ENCODE measurements at places on chromosomes 12 and 14.

DNA sequence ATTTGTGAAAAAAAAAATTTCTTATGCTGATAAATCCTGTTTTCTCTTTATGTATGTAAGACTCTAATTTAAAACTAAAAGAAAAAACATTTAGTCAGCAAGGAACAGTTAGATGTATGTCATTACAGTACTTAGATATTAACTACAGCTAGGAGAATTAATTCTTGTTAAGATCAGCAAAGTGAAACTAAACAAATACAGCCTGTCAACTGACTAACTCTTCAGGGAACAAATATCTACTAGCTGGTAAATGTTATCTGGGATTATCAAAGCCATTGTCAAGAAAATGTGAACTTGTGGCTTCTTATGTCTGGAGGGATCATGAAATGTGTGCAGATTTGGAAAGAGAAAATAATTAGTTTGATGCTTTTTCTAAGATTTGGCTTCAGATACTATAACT is 27.5 kb downstream of the MGAT4C start:
- peak; percentile 11 for DNase-seq

DNA sequence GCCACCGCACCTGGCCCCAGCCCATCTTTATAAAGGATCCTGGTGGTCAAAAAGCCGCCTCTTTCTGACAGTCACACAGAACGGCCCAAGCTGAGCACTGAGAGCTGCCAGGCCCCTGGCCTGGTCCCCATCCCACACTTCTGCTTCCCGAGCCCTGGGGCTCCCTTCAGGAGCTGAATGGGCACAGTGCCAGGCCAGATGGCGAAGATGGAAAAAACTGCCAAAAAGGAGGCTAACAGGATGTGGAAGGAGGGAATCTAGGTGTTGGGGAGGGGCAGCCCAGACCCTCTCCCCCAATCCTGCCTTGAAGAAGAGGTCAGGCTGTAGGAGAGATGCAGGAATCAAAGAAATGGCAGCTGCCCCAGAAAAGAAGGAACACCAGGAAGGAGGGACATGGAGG is 5.0 kb downstream of the LPAR5 start:
- DNase-seq = no peak

DNA sequence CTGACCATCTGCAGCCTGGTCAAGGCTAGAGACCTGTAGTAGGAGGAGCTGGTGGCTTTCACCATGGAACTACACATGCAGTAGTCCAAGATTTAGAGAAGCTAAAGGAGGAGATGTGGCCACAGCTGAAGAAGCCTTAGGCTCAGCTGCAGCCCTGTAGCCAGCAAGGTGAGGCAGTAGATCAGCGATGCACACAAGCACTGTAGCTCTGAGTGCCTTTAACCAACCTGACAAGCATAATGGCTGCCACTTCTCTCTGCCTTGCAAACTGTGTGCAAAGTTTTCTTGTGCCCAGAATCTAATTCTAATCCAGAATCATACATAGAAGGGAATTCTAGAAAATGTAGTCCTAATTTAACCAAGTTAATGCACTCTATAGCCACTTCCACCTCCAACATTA is 159.0 kb upstream of the ARID2 start:
- no peak for DNase-seq

DNA sequence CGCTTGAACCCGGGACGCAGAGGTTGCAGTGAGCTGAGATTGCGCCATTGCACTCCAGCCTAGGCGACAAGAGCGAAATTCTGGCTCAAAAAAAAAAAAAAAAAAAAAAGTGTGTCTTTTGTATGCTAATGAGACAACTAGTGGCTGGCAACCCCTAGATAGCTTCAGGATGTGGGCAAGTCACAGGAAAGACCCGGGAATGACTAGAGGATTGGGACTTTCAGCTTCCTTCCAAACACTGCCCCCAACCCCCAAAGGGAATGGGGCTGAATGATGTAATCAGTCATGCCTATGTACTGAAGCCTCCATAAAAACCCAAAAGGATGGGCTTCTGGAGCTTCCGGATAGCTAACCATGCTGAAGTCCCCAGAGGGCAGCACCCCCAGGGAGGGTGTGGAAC is 28.6 kb downstream of the USP44 start:
- DNase-seq = no peak

- peak; percentile 50 for DNase-seq
Measured at GRCh38 chr14:37580146-37580545, 14.9 kb downstream of the FOXA1 start.

DNA sequence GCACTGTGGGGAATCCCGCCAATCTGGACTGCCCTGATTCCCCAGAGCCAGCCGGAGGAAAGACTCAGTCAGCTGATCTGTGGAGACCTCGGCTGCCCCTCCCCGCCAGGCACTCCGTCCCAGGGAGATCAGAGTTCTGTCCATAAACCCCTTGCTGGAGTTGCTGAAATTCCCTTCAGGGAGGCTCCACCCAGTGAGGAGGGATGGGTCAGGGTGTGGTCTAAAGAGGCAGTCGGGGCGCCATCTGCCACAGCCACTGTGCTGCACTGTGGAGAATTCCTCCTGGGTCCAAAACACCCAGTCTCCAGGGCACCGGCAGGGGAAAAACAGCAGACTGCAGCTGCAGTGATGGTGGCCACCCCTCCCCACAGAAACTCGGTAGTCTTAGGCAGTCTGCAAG is 1922.3 kb upstream of the FLRT2 start:
- no peak for DNase-seq

GRCh38 chr14:34867199-34867598 is 8.0 kb downstream of the BAZ1A start:
- no peak for DNase-seq

- no peak for DNase-seq
Measured at GRCh38 chr12:55652352-55652751, 15.7 kb downstream of the OR10P1 start.

DNA sequence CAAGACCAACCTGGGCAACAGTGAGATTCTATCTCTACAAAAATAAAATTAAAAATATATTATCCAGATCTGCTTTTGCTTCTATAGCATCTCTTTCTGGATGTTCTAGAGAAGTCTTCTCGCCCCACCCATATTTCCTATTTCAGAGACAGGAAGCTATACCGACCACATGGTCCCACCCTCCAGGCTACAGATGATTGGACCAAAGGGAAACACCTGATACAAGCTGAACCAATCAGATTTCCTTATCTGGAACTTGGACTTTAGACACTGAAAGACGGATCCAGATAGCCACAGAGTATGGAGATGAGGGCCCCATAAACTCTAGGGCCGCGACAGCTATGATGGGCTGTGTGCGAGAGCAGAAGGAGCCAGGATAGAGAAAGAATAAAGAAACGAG is 48.7 kb downstream of the CCDC60 start:
- no peak for DNase-seq

- no peak for DNase-seq
Measured at GRCh38 chr12:32983332-32983731, 86.8 kb upstream of the PKP2 start.

DNA sequence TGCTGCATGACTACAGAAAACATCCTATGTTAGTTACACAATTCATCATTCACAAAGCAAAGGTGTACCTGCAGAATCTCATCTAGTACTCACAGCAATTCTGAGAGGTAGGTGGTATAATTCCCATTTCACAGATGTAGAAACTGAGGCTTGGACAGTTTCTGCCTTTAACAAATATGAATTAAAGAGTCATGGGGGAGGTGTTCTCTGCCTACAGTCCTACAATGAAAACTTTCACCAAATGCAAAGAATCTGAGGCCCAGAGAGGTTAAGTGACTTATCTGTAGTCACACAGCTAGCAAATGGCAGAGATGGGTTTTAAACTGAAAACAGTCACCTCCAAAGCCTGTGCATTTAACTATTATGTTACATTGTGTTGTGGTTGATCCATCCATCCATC is 171.6 kb upstream of the WSCD2 start:
- DNase-seq = no peak

DNA sequence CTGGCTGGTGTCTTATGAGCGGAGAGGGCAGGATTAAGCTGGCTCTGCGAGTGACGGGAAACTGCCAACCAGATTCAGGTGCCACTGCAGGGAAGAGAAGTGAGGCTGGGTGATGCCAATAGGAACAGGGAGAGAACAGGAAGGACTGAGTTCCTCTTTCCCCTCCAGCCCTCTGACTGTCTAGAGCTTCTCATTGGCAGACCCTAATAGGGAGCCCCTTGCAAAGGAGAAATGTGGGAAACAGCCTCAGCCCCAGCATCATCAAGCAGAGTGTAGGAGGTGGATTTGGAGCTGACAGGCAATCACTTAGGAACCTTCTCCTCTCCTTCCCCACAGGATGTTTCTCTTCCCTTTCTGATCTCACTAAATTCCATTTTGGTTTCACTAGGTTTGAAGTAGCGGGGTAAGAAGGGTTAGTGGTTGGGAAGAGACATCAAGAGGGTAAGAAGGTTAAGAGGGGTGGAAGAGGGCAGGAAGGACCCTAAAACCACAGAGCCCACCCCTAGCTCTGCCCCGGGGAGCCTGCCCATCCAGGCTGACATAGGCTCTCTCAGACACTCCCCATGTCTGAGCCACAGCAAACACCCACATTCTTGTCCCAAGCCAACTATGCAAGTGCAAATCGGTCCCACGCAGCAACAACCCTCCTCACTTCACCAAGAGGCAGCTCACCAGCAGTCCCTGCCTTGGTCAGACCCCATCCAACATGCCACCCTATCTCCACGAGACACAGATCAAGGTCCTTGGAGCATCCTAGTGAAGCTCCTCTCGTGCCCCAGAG is 111.1 kb downstream of the STAB2 start:
- no peak for DNase-seq

DNA sequence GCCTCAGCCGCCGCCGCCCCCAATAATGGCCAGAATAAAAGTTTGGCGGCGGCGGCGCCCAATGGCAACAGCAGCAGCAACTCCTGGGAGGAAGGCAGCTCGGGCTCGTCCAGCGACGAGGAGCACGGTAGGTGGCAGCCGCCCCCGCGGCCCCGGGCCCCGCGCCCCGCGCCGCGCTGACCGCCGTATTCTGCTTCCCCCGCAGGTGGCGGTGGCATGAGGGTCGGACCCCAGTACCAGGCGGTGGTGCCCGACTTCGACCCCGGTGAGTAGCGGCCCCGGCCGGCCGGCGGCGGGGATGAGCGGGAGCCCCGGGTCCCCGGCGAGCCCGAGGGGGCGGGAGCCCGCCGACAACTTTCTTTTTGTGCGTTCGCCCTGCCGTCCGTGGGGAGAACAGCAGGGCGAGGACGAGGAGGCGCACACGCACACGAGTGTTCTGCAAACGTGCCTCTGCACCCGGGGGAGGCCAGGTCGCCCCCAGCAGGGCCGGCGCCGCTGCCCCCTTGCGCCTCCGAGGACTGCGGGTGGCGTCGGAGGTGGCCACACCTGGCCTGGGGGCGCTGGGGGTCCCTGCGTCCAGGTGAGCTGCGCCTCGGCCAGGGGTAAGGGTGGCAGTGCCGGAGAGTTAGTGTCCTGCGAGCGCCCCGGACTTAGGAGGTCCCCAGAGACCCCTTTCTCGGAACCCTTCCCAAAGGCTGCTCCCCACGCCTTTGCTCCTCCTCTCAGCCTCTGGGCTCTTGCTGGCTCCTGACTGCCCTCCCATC is 794 bp downstream of the RCOR1 start:
- DNase-seq = peak; percentile 49

- no peak for DNase-seq
Measured at GRCh38 chr14:35254736-35255135, 37.4 kb upstream of the PSMA6 start.

DNA sequence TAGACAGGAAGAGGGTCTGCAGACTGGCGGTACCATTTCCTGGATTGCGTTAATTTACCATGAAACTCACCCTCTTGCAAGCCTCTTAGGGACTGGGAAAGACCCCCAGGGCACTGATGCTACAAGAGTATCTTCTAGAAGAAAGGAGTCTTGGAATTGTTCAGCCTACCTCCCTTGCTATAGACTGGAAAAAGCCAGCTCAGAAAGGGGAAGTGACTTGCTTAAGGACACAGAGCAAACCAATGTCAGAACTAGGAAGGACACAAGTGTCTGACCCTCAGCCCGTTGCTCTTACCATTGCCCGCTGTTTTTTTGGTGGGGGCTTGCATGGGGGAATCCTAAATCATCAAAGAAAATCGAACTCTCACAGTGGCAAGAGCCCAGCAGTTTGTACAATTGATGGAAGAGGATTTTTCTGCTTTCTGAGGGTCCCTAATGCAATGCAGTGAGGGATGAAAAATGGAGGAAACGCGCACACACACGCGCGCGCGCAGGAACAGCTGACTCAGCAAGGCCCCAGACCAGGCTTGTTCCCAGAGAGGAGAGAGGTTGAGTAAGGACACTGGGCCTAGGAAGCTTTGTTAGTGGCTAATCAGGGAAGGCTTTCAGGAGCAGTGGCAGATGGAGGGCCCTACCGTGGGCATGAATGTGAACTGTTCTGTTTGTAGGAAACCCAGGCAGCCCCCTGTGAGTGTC is 50.9 kb downstream of the RIN3 start:
- DNase-seq = no peak

DNA sequence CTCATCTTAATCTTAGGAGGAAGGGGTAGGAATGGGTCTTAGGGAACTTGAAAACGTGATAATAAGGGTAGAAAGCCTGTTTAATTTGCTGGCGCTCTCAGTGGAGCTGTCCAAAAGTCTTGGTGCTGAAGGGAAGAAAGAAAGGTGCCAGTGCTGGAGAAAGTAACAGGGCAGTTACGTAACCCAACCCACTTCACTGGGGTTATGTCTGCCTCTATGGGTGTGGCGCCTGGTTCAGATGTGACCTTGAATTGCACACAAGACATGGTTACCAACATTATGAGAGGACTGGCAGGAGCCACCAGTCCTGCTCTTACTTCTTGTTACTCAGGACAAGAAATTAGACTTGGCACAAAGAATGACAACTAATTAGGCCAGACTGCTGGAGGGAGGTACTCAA is 18.6 kb upstream of the GPATCH2L start:
- peak; percentile 33 for DNase-seq

GRCh38 chr12:93325855-93326254 is 51.9 kb upstream of the NUDT4 start:
- peak; percentile 79 for DNase-seq

- DNase-seq = no peak
Measured at GRCh38 chr14:35989736-35990135, 163.6 kb downstream of the BRMS1L start.

DNA sequence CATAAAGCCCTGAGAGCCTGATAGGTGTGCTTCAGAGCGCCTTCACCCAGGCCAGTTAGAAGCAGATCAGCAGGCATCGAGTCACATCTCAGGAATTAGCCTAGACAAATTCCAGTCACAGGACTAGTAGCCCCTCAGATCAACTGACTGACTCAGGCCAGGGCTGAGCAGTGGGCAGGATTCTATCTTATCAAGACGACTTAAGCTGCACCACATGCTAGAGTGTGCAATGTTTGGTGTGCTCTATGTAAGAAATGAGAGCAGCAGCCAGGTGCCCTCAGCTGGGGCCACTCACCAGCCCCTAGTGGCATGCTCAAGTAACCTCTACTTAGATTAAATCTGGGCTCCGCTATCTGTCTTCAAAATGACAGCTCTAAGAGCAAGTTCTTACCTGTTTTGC is 19.7 kb upstream of the NGB start:
- DNase-seq = peak; percentile 74

Data from iris pigment epithelial cell (primary cell).